ENCODE measurements at places on chromosomes 5 and 9. TPM values are rescaled to one million over a fixed set of nuclear protein-coding genes. Genes with fewer than 3 reads are reported as not detected.

DNA sequence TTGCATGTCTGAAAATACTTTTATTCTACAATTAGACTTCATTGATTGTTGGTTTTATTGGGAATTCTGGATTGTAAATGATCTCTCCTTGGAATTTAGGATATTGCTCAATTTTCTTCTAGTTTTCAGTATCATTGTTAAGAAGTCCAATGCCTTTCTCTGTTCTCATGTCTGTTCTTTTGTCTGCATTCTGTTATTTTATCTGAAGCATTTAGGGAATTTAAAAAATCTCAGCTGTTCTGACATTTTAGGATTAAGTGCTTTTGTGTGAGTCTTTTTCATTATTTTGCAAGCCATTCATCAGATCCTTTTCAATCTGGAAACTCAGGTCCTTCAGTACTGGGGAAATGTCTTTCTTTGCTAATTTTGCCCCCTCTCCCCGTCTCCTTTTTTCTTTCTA, 4.4 kb upstream of the FER start:
- DNase-seq: no peak

GRCh38 chr9:121640076-121640475, 11.4 kb upstream of the DAB2IP start:
- no peak for DNase-seq

- DNase-seq: no peak
Observed at GRCh38 chr5:11715461-11716196, 188.6 kb downstream of the CTNND2 start.

GRCh38 chr9:115413766-115414382, 295.9 kb upstream of the TNC start:
- DNase-seq: no peak

DNA sequence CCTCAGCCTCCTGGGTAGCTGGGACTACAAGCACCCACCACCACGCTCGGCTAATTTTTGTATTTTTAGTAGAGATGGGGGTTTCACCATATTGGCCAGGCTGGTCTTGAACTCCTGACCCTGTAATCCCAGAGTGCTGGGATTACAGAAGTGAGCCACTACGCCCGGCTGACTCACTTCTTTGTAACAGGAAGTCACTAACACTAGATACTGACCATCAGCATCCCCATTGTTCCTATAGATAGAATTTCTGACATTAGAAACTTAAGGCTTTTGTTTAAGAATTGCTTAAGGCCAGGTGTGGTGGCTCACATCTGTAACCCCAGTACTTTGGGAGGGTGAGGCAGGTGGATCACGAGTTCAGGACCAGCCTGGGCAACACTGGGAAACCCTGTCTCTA, 42.2 kb downstream of the LEAP2 start:
- no peak for DNase-seq

GRCh38 chr9:80437091-80437640, 865.4 kb downstream of the TLE4 start:
- no peak for DNase-seq

DNA sequence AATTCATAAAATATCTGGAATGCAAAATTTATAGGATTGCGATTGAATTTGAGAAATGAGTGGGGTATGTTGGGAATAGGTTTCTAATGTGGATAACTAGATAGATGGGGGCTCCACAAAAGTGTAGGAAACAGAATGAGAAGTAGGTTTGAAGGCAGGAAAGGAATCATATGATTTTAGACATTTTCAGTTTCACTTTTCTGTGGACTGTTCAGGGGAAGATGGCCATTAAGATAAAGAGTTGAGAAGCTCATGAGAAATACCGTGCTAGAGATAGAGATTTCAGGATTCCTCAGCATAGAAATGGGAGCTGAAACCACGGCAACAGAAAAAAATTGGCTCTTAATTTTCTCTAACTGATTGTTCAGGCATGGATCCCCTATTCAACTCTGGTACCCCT, 163.4 kb upstream of the CD180 start:
- DNase-seq: no peak

DNA sequence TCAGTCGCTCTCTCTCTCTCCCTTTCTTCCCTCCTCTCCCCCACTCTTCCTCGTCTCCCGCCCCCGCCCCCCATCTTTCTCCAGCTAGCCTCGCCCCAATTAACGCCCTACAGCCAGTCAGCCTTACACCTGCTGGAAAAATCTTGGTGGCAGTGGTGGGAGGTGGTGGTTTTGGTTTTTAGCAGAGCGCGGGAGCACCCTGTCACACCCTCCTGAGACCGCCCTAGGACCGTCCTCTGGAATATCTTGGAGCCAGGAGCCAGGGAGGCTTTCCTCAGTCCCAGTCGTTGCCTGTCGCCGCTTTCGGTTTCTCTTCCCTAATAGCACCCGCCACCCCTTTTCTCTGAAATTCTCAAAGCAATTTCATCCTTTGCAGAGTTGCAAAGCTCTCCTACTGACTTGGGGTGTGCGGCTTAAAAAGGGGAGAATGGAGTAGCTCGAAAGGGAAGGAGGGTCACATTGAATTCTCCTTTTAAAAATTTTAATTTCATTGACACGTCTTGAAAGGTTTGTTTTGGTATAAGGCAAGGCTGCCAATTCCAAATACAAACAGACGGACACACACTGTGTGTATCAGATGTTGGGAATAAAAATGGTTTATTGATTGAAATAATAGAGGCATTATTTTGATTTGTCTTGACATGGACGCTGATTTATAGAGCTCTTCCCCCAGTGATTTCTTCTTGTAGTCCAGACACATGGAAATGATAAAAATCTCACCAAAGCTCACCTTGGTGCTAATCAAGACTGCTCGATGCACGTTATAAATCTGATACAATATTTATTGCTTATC, 301.3 kb downstream of the PARP8 start:
- no peak for DNase-seq

The EXOSC2 gene
- 21.2 TPM for total RNA-seq

DNA sequence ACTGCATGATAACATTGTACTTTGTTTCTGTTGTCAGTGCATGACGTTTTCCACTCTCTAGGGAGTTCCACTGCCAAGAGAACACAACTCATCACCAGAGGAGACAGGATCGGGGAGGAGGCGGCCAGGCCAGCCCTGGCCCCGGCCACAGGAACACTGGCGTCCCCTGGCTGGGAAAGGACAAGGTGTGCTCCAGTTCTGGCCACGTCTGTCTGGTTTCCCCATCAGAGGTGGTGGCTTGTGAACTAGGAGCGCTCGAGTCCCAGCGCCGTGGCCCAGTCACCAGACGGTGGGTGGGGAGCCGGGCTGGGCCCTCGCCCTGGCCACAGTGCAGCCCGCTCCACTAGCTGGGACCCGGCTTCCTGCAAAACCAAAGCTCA, 211.9 kb upstream of the IRX4 start:
- DNase-seq: no peak

The HACD4 gene
- total RNA-seq: 2.2 TPM

The CDKN2B-AS1 gene
- 0.64 TPM for total RNA-seq

The GNG10 gene
- total RNA-seq: 59.8 TPM

GRCh38 chr9:72305102-72305546, 59.9 kb downstream of the ZFAND5 start:
- no peak for DNase-seq

DNA sequence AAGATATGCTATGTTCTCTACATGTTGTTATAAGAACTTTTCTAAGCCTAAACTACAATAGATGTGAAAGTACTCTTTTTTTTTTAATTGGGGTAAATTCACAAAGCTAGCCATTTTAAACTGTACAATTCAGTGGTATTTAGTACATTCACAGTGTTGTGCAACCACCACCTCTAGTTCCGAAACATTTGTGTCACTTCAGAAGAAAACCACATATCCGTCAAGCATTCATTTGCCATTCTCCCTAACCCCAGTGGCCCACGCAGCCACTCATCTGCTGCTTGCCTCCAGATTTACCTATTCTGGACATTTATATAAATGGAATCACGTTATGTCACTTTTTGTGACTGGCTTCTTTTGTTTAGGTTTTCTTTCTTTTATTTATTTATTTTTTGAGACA, 43.1 kb downstream of the SPTAN1 start:
- no peak for DNase-seq

DNA sequence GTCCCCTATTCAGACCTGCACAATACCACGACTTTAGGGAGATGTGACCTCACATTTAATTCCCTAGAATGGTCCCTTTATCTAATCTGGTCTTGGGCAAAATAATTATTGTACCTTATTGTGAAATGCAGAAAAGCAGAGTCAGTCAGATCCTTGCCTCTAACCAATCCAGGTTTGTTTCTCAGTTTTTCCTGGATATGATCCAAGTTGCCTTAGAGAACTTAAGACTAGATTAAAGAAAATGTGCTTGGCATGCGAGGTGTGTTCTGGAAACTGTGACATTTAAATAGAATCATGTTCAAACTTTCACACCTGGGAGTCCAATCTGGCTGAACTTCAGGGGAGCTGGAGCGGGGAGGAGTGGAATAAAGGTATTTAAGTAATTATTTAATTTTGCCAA, 696.2 kb downstream of the DNAH5 start:
- no peak for DNase-seq

DNA sequence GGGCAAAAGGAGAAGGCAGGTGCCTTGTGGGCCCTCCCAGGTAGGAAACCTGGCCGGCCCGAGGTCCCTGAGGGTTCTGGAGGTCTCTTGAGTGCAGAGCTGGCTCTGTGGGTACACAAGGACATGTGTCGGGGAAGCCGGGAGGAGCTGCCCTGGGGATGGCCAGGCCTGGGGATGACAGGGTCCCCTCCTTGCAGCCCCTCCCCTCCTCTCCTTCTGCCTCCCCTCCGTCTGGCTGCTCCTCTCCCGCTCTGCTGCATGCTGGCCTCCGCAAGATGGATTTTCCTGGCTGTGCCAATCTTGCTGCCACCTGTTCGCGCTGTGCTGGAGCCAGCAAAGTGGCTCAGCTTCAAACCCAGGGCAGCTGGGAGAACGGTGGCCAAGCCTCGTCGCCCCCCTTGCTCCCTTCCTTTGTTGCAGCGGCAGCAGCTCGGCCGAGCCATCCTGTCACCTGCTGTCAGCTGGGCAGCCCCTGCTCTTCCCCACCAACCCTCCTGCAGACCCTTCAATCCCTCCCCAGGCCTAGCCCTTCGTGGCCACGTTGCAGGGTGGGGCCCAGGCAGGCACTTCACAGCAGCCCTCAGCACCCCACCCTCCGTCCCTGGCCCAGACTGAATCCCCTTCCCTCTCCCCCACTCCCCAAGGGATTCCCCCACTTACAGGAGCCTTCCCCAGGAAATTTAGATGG, 17.6 kb upstream of the UNC5A start:
- no peak for DNase-seq

The CDH6 gene
- 1.3 TPM for total RNA-seq

The NRARP gene
- total RNA-seq: 16.3 TPM

DNA sequence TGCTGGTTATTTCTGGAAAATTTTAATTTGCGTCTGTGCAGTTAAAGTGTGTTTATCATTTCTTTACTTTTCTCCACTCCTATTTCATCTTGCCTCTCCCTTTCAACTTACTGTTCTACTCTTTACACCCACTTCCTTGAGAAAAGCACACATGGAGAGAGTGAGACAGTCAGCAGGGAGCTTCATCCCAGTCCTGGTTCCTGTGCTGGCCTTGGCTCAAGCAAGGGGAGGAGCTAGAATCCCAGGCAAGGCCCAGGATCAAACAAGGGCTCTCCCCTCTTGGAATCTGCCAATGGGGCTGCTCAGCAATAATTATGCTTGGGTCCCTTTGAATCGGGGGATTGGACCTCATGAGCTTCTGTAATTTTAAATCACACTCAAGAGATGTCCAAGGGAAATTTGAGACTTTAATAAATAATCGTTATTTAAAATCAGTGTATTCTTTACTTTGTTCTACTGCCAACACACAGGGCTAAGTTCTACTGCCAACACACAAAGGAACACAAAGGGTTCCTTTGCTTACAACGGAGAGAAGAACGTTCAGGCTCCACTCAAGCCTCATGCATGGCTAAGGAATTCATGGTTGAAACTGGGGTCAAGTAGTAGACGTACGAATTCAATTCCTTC, 439.3 kb upstream of the DAB2 start:
- DNase-seq: no peak

The PCDHA7 gene
- 0.22 TPM for total RNA-seq

- no peak for DNase-seq
Observed at GRCh38 chr5:39616131-39616530, 191.4 kb upstream of the DAB2 start.

The CSF1R gene
- total RNA-seq: 58.6 TPM

- no peak for DNase-seq
Observed at GRCh38 chr5:45402804-45403455, 293.2 kb downstream of the HCN1 start.

- DNase-seq: peak; percentile 87
Observed at GRCh38 chr5:431001-431710, 11.8 kb upstream of the EXOC3 start.

The PDZD2 gene
- total RNA-seq: 58.5 TPM

GRCh38 chr5:97923496-97923895, 740.4 kb upstream of the RIOK2 start:
- no peak for DNase-seq

The PCDH1 gene
- total RNA-seq: 43.8 TPM

The PIP5KL1 gene
- total RNA-seq: 2.2 TPM

DNA sequence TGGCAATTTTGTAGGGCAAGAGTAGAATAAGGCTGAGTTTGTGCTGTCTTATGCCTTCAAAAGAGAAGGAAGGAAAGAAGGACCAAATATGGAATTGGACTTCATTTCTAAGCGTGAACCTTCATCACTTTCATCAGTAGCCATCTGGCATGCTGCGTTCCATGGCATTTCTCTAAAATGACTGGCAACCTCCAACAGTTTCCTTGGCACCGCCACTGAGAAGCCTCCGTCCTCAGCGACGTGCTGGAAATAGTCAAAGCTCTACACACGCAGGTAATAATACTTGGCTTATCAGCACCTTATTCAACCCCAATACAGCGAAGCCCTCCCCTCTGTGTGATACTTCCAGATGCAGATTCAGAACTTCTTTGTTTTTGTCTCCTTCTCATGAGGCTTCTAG, 169.7 kb upstream of the CD180 start:
- no peak for DNase-seq

DNA sequence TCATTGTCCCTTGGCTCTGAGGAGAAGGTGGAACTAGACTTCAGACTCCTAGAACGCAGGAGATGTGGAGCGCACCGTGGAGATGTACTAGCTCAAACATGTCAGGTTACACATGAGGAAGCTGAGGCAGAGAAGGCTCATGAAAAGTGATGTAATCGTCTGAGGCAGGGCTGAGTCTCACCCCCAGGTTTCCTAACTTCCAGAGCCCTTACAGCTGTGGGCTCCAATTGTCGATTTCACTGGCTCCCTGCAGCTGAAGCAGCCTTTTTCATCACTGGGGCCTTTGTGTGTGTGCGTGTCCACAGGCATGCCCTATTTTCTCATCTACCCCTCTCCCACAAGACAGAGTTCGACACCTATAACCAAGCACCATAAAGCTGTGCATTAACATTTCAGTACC, 370.6 kb downstream of the NTRK2 start:
- no peak for DNase-seq

- no peak for DNase-seq
Observed at GRCh38 chr9:27053369-27054022, 48.0 kb upstream of the LRRC19 start.

DNA sequence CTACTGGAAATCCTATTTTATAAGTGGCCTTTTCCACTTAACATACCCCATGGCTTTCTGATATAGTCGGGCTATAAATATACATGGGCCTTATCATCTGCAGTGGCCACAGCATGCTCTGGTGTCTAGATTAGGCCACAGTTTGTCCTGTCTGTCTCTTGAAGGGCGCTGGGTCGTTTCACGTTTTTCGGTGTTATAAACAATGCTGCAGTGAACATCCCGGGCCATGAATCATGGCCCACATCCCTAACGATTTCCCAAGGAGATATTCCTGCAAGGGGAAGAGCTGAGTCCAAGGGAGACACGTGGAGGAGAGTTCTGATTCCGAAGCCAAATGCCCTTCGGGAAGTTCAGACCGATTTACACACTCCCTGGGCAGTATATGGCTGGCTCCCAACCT, 8.4 kb downstream of the PLPP7 start:
- DNase-seq: no peak

Measured in mesenteric fat pad (tissue), 1 donor.